ENCODE measurements at places on chromosomes 1 and 21.

DNA sequence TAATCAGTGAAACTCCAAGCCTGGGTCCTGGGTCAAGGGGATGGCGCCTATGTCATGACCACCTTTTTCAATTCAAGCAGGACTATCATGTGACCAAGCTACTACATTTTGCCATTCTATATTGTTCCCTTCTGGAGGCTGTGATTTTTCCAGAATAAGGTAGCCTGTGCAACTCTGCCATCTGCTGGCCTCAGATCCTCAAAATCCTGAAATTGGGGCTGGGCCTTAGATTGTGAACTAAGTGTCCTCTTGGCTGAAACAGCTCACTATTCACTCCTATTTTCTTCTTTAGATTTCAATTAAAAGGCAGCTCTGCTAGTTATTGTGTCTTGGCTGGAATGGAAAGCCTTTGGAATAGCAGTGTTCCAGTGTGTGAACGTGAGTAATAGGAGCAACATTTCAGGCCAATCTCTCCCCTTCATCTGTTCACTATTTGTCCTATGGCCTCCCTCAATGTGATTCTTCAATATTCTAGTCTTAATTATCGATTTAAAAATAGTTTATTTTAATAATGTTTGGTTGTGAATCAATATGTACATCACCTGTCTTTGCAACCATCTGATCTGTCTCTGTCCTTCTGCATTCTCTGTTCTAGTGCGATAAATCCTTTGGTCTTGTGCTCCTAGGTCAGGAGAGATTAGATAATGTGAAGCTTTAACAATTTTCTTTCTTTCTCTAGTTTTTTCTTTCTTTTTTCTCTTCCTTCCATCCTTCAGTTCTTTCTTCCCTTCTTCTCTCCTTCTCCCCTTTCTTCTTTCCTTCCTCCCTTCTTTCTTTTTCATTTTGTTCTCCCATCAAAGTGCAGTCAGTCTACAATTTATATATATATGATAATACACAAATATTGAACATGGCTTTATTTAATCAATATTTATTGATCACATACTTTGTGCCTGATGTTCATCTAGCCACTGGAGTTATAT is 69.8 kb downstream of the CR1 start:
- DNase-seq = peak; percentile 0

GRCh38 chr1:94125551-94126514 is 4.9 kb upstream of the ABCA4 start:
- DNase-seq = no peak

GRCh38 chr1:87878873-87879272 is 550.2 kb downstream of the LMO4 start:
- no peak for DNase-seq

DNA sequence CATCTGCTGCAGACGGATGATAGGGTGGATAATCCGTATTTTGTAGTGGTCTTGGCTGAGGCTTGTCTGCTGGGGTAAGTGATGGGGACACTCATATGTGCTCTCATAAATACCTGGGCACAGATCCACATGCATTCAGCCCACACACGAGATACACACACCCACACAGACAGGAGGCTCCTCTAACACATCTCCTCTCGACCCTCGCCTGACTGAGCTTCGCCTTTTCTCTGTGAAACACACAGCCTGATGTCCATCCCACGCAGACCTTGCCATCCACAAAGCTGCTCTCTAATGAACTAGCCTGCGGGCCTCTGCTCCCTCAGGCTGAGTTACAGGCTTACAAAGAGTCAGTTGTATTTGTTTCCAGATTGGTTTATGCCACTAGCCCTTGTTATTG is 96.3 kb upstream of the CSF3R start:
- no peak for DNase-seq

DNA sequence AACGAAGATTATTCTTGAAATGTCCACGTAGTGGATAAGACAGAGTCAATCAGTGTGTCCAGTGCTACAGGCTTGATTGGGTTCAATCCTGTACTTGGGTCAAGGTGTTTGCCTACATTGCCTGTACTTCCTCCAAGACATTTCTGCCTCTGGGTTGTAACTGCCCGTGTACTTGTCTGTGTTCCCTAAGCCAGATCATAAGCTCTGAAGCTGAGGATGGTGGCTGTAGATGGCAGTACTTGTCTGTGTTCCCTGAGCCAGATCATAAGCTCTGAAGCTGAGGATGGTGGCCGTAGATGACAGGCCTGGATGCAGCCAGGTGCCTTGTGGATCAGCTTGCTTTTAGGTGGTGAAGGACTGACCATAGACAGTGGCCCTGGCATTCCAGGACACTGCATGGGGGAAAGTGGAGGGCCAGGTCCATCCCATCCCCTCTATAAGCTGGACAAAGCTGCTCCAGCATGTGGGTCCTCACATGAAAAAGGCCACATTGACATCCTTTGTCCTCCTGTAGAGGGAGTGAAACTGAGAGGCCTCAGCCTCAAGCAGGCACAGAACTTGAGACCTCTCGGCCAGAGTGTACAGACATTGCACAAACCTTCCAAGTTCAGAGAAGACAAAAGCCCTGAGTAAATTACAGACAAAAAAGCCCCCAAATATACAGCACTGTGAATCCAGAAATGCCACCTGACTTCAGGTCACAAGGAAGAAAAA is 2.0 kb upstream of the SRM start:
- no peak for DNase-seq

GRCh38 chr1:40803902-40804301 is 20.3 kb downstream of the KCNQ4 start:
- no peak for DNase-seq

DNA sequence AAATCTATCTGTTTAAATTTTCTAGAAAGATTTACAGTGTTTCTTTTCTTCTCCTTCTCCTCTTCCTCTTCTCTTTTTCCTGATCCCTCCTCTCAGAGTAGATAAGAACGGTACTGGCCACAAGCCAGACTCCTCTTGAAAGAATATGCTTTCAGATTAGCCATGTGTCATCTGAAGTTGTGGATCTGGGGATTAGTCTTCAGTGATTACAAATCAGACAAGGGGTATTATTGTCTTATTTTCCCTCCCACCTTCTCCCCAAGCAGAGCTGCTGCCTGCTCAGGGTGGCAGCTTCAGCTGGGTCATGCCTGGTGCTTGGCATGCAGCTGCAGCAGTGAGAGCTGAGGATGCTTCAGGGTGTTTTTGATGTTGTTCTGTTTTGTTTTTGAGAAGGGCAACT is 42.7 kb downstream of the SGIP1 start:
- no peak for DNase-seq

DNA sequence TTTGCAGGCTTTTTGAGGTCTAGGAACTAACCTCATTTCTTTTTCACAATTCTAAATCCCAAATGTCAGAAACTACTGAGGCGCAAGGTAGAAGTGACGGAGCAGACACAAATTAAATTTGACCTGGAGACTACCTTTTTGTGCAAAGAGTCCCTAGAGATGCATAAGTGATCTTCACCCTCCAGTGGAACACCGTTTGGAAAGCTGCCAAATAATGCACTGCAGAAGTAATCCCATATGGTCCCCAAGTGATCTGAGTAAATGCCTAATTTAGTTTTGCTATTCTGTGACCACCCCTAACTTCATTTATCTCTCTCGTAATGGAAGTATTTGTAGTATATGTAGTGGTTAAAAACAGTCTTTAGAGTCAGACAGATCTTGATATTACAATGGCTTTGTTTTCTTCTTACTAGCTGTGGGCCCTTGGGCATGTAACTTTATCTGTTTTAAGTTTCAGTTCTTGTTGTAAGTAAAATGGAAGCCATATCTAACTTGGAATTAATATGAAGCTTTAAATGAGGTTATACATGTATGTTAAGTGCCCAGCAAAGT is 70.4 kb upstream of the IPO9 start:
- no peak for DNase-seq

DNA sequence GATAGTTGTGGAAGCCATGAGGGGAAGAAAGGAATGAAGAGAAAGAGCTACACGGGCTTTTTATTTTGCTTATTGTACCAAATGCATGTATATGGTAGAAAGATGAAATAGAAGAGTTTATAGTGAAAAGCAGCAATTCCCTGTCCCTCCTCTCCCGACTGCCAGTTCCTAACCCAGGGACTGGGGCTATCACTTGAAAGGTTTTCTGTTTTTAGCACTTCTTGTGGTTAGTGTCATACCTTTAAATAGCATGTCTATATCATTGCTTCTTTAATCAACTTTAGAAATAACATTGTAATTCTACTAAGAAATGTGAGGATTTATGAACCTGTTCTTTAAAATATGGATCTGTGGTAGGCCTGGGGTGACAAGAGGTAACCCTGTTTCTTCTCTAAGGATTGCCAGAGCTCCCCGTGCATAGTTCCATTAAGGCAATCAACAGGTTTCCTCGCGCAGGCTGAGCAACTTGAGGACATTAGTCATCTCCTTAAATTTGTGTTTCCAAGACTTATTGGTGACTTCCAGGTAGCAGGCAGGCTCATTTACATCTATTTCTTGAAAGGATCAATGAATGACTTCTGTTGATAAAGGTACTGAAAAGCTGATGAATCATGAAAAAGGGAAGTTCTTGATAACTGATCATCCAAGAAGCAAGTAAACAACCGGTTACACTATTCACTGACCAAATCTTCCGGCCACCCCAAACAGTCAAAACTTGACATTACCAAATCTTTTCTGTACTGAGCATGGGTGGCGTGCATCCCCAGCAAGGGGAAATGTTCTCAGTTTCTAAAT is 37.8 kb upstream of the S1PR1 start:
- DNase-seq = no peak

DNA sequence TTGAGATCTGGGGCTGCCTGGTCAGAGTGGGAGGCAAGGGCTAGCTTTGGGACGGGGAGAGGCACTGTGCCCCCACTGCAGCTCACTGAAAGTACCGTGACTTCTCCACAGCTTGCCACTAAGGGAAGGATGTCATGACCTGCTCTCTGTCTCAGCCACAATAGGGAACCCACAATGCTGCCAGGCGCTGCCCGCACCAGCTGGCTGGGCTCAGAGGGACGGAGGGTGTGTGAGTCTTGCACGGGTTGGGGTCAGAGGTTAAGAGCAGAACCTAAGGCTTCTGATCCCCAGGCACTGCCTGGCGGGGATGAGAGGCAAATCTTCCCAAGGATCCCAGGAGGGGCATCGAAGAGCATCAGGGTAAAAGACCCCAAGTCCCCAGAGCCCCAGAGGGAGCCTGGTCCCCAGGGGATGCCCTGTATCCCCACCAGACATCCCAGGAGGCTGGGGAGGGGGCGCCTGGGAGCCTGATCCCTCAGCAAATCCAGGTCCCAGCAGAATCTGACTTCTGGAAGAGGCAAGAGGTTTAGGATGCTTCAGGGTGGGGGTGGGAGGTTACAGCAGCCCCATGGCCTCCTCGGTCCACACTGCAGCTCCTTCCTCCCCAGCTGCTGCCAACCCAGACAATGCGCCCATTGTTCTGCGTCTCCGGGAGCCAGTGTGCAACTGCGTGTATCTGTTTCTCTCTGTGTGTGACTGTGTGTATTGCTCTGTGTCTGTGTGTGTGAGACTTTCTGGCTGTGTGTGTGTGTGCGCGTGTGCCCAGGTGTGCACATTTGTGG is 2.0 kb upstream of the MARCKSL1 start:
- DNase-seq = no peak

DNA sequence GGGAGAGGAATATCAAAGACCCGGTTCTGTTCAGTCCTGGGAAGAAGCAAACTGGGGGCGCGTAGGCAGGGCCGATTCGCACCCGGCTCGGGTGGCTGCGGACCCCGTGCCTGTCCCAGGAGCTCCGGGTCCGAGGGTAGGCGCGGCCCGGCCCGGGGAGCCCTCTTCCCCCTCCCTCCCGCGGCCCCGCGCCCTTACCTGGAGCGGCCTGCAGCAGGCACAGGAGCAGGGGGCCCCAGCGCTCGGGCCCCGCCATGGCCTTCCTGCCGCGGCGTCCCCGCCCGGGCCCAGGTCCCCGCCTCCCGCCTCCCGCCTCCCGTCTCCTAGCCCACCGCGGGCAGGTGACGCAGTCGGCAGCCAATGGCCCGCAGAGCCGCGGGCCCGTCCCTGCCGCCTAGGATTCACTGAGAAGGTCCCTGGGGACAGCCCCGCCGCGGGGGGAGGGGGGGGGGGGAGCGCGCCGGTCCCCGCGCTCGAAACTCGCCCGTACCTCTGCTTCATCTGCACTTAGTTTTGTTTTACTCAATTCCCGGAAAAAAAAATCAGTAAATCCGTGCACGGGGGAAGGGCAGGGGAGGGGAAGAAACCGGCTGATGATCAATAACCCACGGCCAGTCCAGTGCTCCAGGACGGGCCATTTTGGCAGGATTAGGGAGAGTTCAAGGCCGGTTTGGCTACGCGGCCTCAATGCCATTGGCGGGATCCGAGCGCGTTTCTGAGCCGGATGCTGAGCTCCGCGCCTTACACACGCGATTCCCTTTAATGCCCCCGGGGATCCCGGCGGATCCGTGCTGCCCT is at the start of gene IFNLR1:
IFNLR1 (minus strand) TSS at position 297 of the 798 bp plus-strand sequence; CDS start at position 256, 41 bp downstream.
- DNase-seq = no peak

DNA sequence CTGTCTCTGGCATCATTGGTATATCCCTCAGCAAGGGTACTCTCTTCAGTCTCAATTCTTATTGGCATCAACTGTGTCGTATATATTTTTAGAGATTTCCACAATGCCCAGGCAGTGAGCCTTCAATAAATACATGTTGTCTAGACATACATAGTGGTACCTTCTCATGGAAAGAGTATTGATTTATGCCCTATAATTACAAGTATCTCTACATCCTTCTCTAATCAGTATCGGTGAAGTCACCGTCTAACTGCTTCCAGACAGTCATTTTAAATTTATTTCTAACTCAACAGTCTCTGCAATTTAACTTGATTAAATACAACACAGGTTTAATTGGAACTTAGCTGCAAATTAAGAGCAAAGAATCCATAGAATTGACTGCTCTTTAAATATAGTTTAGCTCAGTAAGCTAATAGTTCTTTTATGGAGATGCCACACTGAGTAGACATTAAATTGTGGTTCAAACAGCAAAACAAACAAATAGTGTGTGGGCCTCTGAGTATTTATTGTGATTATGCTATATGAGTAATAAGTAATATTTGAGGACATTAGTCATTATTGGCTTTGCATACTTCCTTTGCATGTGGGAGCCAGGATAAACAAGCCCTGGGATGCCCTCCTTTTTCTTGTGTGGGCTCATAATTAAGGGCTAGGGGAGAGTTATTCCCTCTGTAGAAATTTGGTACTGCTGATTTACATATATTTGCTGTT is 126.9 kb upstream of the DUSP10 start:
- peak; percentile 65 for DNase-seq

GRCh38 chr1:200527670-200528069 is 92.9 kb downstream of the KIF14 start:
- no peak for DNase-seq

DNA sequence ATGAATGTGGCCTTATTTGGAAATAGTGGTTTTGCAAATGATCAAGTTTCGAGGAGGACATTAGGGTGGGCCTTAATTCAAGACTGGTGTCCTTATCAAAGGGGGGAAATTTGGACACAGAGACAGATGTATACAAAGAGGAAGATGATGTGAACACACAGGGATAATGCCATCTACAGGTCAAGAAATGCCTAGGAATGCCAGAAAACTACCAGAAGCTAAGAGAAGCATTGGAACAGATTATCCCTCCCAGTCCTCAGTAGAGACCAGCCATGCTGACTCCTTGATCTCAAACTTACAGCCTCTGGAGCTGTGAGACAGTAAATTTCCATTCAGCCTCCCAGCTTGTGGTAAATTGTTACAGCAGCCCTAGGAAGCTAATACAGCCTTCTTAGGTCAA is 151.4 kb downstream of the PTGER3 start:
- DNase-seq = no peak
